ENCODE measurements at places on chromosomes 1 and 21. TPM values are rescaled to one million over a fixed set of nuclear protein-coding genes. Genes with fewer than 3 reads are reported as not detected.

VPS72 gene
- 46.2 TPM for total RNA-seq

BCAN gene
- not detected for total RNA-seq

GPR89B gene
- total RNA-seq: 17.1 TPM

FCRL1 gene
- not detected for total RNA-seq

PRAMEF7 gene
- not detected for total RNA-seq

GLIS1 gene
- not detected for total RNA-seq

CRYAA gene
- total RNA-seq: not detected

CGN gene
- total RNA-seq: 1.7 TPM

UBE2U gene
- total RNA-seq: not detected

CCDC181 gene
- total RNA-seq: 2.1 TPM

LDLRAD1 gene
- not detected for total RNA-seq

NEGR1 gene
- 12.2 TPM for total RNA-seq

TNN gene
- not detected for total RNA-seq

CD1B gene
- total RNA-seq: not detected

CFAP141 gene
- not detected for total RNA-seq

KRTAP13-2 gene
- total RNA-seq: not detected

ESRRG gene
- not detected for total RNA-seq

Data from thoracic aorta endothelial cell (primary cell).